ENCODE measurements at places on chromosomes 7 and 10.

DNA sequence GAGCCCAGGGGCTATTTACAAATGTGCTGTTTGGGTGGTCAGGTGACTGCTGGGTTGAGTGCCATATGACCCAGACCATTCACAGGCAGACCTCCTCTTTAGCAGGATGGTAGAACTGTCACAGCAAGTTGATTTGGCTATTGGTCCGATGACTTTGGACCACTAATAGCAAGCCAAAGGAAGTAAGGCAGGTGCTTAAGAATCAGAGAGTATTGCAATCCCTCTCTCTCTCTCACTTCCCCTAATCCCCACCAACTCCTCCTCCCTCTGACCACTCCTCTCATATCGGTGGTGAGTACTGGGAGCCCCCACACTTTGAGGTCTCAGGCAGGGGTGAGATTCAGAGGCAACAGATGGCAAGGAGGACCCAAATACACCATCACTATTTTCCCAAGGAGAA, 165.3 kb downstream of the TRIL start:
- DNase-seq: no peak

DNA sequence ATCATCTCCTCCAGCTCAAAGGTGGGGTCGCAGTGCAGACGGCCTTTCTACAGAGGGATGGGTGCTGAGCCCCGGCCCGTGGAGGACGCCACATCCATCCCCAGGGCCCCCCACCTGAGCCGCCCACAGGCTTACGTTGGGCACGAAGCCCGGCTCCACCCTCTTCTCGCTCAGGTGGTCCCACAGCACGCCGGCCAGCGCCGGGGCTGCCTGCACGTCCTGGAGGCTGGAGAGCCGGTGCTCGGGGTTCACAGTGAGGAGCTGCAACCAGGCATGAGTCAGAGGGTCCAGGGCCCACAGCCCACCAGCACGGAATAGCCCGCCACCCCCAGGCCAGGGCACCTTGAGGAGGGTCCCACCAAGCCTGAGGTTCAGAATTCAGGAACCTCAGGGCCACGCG, 36.0 kb downstream of the DPYSL4 start:
- no peak for DNase-seq

GRCh38 chr7:45687721-45688120, 113.6 kb downstream of the ADCY1 start:
- peak; percentile 31 for DNase-seq

DNA sequence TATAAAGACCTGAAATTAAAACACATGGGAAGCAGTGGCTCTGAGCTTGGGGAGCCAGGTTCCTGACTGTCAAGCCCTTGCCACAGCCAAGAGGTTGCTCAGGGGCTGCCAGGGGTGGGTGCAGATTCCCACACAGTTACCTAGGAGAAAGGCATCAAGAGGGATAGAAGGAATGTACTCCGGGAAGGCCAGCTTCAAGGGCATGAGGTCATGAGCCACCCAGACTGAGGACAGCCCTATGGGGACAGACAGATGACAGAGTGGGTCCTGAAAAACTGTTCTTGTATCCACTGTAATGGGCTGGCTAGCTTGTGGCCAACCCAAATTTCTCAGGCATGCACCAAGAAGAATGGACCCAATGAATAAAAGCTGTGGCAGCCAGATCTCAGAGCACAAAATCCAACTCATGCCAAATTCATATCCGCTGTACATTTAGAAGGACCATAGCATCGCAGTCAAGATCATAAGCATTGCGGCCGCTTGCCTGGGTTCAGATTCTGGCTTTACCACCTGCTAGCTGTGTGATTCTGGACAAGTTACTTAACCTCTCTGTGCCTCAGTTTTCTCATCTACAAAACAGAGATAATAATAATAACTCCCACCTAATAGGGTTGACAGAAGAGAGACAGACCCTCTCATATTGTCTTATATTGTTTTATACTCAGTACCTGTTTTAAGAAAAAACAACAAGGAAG, 44.9 kb upstream of the KCNMA1 start:
- peak; percentile 21 for DNase-seq

DNA sequence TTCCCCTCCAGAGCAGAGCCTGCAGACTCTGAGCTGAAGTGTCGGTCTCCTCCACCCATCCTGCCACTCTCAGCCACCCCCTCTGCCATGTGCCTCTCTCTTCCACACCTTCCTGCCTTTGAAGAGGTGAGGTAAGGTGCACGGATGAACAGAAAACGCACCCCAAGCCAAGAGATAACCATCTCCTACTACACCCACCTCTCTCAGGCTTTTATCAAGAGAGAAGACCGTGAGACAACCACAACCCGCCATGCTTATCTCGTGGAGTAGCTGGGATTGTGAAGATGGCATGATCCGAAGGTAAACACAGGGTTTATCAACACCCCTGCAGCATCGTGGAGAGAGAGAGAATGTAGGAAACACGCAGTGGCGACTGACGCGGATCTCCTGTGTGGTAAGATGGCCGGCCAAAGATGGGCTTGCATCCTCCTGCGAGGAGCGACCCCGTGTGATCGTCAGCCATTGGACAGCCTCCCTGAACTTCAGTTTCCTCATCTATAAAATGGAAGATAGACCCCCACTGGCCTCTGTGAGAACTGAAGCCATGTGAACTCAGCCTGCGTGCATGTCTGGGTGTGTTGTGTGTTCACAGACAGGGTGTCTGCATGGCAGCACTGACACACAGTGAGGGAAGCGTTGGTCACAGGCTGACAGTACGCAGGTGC, 219.0 kb downstream of the DIP2C start:
- DNase-seq: peak; percentile 31

- DNase-seq: no peak
Observed at GRCh38 chr7:158106272-158106671, 481.4 kb downstream of the PTPRN2 start.

DNA sequence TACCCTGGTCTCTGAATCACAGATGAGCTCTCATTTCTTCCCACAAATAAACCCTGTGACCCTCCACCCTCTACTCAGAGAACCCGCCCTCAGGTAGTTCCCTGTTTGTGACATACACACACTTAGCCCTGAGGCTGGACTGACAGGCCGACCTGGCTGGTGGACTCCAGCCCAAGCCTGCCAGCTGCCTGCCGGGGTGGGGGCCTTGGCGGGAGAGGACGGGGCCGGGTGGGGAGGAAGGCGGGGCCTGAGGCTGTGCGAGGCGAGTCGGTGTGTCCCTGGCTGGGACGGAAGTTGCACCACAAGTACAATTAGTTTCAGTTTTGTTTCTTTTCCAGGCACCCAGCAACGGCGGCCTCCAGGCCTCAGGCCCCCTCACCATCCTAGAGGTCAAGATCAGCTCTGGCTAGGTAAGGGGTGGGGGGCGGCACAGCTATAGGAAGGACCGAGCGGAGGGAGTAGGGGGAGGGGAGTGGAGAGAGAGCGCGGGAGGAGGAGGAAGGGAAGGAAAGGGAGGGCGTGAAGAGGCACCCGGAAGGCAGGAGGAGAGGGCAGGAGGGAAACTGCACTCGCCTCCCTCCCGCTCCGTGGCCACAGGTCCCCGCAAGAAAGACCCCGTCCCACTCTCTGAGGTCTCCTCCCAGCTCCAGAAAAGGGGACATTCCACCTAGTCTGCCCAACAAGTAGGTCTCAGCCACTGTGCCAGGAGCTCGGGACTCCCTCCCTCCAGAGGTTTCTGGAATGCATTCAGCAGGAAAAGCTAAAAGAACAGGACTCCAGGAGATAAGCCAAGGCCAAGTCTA, at the start of gene TRIM56:
Gene TRIM56, plus strand, starts transcription at position 320 of the 803 bp plus-strand sequence. CDS start 1,832 bp downstream, outside the sequence.
- DNase-seq: peak; percentile 91

GRCh38 chr10:71082960-71083715, 129.2 kb upstream of the UNC5B start:
- DNase-seq: no peak

GRCh38 chr7:132536654-132537395, 39.4 kb downstream of the PLXNA4 start:
- peak; percentile 52 for DNase-seq

- DNase-seq: no peak
Observed at GRCh38 chr10:3502673-3503072, 282.3 kb downstream of the KLF6 start.

DNA sequence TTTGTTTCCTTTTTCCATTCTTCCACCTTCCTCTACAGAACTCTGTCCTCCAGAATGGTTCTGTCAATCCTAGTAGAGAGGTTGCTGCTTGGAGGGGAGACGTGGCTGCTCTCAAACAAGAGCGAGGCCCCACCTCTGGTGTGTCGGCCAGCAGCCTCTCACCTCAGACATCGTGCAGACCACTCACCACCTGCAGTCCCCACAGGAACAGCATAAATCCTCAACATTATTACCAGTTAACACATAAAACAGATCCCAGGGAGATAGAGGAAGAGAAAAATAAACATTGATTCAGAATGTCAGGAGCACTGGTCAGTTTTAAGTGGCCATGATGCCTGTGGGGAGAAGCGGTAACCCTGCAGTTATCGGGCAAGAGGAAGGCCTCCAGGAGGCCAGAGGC, 485.9 kb upstream of the DPP6 start:
- no peak for DNase-seq

DNA sequence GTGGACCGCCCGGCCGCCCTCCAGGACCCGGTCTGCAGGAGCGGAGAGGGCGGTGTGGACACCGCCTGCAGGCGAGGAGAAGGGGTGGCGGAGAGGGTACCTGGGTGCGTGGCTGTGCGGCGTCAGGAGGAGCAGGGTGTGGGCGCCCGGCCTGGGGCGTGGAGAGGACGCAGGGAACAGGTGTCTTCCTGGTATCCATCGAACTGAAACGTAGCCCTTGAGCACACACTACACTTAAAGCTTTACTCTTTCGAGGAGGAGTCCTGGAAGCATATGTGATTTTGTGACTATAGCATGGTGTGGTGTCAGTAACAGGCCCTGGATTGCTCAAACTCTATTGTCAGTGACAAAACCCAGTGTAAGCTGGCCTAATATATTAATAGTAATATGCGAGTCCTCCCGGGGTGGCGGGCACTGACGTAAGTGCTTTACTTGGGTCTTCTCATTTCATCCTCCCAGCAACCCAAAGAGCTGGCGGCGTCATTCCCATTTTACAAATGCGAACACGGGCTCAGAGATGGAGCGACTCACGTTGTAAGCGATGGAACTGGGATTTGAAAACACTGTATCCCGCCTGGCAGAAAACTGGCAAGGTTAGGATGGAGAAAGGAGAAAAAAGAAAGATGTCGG, 508 bp upstream of the TECPR1 start:
- DNase-seq: no peak

DNA sequence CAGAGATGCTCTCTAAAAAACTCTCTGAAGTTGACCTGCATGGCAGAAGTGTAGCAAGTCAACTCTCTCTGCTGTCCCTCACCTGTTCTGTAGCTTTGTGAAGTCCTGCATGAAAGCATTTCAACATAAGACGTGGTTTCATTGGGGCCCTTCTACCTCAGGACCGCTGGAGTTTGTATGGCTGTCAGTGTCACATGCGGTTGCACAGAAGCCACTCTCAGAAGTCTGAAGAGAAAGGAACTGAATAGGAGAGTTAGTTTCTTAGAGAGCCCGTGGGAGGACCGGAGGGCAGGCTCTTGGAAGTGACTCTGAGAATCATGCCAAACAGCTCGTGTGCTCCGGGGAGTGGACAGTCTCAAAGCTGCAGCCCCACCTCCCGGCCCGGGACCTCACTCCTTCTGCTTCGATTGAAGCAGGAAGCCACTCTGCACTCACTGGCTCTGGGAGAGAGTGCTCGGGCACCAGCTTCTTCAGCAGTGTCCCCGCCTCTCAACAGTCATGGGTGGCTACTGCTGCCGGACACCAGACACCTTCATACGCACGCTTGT, 486.7 kb downstream of the SDK1 start:
- no peak for DNase-seq

DNA sequence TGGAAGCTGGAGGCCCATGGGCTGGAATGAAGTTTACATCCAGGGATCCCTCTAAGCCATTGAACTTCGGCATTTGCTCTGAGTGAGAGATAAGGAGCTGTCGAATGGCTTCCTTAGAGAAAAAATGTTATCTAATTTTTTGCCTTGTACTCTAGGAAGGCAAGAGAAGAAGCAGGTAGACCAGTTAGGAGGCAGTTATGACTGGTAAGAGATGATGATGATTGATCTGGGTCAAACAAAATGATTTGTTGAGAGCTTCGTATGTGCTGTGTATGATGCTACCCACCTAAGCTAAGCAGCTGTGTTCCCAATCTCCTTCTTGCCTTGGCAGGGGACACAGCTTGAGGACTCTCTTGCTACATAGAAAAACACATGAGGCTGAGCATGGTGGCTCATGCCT, 370.2 kb downstream of the LRMDA start:
- DNase-seq: no peak

DNA sequence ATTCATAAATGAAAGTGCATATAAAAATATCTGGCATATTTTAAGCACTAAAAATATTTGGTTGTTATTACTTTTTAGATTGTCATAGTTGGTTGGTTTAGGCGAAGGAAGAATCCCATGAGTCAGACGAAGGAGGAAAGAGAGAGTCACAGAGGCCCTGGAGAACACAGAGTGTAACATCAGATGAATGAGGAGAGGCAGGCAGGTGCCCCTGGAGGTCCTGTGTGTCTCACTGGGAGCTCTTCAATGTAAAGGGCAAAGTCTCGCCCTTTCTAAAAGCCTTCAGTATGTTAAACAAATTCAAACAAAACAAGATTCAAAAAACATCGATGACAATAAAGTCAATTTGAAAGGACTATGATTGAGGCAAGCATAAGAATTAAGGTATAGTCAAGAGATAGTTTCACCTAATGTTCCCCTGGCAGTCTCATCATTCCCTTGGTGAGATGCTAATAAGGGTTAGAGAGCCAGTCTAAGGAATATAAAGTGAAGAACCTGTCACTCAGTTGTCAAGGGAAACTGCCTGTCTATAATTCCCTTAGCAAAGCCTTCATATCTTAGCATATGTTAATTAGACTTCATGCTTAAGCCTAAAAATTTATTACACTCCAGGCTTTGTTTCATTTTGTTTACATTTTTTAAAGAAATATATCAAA, 194.3 kb downstream of the TPK1 start:
- DNase-seq: no peak

DNA sequence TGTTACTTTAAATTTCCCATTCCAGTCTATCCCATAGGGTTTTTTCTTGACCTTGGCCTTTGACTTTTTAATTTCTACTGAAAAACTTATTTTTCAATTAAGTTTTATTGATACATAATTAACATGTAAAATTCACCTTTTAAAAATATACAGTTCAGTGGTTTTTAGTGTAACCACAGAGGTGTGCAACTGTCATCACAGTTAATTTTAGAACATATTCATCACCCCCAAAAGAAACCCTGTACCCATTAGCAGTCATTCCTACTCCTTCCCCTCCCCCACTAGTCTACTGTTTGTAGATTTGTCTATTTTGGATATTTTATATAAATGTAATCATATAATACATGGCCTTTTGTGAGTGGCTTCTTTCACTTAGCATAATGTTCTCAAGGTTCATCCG, 96.5 kb upstream of the GJD4 start:
- DNase-seq: no peak

- no peak for DNase-seq
Observed at GRCh38 chr10:24277771-24278170, 68.8 kb downstream of the KIAA1217 start.

GRCh38 chr7:86431761-86432160, 211.9 kb upstream of the GRM3 start:
- DNase-seq: no peak

DNA sequence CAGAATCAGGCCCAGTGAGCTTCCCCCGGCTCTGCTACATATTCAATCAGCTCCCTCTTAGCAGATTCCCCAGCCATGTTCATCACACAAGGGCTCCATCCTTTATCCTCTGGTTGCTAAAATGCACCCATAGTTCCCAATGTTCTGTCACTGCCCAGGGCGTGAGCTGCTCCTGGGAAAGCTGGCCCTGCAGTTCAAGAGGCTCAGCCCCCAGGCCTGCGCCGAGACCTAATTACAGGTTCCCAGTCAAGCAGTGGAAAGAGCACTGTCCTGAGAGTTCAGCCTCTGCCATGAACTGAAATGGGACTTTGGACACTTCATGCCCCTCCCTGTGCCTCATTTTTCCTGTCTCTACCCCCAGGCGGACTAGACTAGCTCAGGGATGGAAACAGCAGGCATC, 75.6 kb downstream of the GPR26 start:
- no peak for DNase-seq

Data from endodermal cell (in vitro differentiated cells).